NCI-H1694 treated with DMSO at 0.1 percent for 48 hours (cell line): ENCODE measurements at places on chromosomes 7 and 10.
A peak's percentile ranks its signal among the peaks of the same experiment; 100 is the strongest.

DNA sequence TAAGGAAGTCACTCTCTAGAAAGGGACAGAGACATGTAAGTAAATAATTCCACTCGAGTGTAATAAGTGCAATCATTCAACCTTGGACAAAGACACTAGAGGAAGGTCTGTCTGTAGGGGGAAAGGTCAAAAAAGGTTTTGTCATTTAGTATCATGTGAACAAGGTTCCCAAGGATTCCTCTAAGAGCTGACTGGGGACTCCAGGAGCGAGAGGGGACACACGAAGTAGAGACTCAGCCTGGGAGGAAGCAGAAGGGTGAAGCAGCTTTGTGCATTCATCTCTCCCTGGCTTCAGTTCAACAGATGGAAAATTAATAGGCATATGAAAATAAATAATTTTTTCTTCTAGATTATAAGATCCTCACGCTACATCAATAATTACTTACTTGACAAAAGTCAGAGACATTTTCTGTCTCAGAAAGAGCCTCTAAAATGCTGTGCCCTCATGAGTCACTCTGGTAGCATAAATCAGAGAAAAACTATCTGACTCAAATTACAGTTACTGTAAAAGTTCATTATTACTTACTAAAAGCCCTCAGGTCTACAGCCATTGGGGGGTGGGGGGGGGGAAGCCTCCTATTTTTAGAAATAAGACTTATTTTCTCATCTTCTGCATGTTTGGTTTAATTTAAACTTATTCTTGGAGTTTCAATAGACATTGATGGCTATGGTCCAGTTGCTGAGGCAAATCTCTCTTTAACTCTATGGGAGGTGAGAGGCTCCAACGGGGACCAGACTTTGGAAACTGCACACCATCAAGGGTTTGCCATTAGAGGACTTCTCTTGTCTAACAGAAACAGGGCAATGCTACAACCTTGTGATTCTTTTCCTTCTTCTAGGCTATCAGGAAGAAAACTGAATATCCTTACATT, 275.1 kb upstream of the KLF14 start:
- no peak for DNase-seq

DNA sequence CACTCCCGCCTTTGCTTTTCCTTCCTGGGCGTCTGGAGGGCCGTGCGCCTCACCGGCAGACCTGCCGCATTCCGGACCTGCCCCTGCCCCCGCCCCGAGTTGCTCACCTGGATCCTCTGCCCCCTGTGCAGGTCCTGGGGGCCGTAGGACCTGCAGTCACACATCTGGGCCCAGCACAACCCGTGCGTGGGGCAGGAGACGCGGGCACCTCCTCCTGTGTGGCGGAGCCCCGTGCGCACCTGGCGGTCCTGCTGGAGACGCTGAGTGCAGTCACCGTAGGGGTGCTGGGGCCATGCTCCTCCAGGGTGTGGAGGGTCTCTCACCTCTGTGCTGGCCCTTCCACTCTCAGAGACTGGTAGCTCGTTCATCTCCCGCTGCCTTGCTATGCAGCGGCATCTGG, 85.5 kb downstream of the DNAJB6 start:
- no peak for DNase-seq

GRCh38 chr10:104445359-104445758, 91.7 kb downstream of the CFAP58 start:
- no peak for DNase-seq

DNA sequence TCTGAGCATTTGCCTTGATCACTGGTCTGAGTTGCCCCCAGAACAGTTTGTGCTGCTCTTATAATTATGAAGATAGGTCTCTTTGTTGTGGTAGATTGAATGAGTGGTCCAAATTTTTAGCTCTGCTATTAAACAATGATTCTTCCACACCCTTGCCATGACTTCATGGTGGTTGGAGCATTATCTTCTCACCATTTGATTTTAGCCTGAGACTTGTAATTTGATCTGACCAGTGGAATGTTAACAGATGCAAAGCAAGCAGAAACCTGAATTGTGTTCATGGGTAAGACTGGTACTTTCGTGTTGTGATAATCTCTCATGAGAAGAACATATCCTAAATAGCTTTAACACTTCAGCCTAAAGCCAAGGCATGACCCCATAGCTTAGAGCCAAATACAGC, 139.1 kb downstream of the TFPI2 start:
- DNase-seq, result no peak

GRCh38 chr10:10520491-10521385, 496.9 kb upstream of the CELF2 start:
- no peak for DNase-seq

GRCh38 chr7:143282124-143282523, 2.6 kb upstream of the TMEM139 start:
- DNase-seq, result no peak

- no peak for DNase-seq
Observed at GRCh38 chr10:113517901-113518260, 35.0 kb upstream of the HABP2 start.

GRCh38 chr7:44149571-44150465, 8.7 kb upstream of the MYL7 start:
- no peak for DNase-seq

DNA sequence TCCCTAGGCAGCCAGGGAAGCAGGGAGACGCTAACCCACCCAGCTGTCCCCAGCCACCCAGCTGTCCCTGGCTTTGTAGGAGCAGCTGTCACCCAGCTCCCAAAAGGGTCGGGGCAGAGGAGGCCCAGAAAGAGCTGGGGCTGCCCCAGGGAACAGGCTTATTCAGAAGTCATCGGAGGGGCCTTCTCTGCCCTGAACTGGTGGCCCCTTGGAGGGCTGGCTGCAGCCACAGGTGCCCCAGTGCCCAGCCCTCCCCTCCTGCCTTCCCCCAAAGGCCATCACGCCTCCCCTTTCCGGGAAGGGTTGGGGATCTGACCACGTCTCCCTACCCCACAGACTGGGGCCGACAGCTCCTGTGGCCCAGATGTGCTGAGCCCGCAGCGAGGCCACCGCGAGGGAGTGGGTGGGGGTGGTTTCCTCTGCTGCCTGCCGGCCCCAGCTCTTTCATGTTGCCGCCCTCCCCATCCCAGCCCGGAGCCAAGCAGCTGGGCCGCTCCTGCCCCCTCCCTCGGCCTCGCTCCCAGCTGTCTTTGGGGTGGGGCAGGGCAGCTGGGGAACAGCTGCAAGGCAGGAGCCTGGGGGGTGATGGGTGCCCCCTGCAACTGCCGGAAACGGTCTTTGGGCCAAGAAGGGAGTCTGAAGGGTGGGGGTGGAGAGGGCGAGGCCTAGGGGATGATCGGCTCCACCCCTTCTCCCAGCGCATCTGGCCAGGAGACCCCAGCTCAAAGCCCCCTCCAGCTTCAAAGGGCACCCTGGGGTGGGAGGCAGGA, 16.8 kb downstream of the TRIM8 start:
- DNase-seq, result peak; percentile 44

GRCh38 chr7:85322252-85322651, 135.4 kb upstream of the SEMA3D start:
- DNase-seq, result no peak

DNA sequence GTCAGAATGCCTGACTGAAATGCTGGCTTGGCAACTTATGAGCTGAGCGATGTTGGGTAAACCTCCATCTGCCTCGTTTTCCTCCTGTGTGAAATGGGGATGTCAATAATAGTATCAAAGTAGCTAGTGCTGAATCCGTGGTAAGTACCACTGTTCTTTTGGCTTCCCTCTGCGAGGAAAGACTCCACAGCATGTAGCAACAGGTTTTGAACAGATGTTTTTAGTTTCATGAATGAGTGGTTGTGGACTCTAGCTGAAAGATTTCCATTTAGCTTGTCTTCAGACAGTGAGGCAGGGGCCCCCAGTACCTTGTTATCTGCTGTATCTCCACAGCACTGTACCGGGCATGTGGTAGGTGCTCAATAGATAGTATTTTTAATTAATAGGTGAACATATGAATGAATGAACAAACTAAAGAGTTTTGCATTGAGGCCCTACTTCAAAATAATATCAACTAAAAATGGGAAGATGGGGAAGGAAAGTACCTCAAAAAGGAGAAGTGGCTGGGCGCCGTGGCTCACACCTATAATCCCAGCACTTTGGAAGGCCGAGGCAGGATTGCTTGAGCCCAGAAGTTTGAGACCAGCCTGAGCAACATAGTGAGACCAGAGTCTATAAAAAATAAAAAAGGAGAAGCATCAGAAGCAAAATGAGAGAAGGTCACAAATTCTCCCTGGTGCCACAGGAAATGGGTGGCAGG, 5.6 kb upstream of the DLG5 start:
- DNase-seq, result peak; percentile 57

DNA sequence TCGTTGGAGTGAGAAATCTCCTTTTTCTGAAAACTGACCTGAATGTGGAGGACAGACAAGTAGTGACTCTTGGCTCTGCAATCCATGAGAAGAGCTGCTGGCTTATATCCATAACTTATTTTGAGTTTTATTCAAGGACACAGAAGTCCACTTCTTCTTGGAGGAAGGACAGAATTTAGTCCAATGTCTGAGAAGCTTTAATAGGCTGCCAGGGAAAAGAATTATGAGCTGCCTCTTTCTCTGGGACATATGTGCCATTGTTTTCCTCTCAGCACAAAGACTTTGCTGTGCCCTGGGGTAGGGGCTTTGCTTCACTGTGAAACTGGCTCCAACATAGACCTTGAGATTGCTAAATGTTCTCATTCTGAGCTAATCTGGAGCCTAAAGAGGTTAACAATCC, 20.5 kb upstream of the AOC1 start:
- DNase-seq, result no peak

DNA sequence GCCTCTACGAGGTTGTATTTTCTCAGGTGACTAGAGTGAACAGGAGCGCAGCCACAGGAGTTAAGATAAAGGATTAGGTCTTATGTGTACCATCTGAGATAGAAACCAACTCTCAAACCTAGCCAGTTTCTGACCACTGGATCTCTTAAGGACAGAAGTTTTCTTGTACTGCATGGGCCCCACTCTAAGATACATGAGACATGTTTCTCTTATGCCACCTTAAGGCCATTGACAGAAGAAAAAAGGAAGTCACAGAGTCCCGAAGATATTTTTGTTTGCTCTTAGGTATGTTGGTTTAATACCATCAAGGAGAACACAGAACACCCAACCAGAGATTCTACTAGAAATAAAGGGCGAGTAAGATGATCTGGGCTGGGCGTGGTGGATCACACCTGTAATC, 335.8 kb downstream of the FRMD4A start:
- no peak for DNase-seq

GRCh38 chr10:132449051-132449810, 52.2 kb downstream of the PWWP2B start:
- no peak for DNase-seq
